ENCODE measurements at places on chromosomes 11 and 22. TPM values are rescaled to one million over a fixed set of nuclear protein-coding genes. Genes with fewer than 3 reads are reported as not detected.

Gene ADM
- total RNA-seq = 14.3 TPM

Gene SYCE3
- not detected for total RNA-seq

Gene CNGA4
- total RNA-seq = not detected

Gene CCDC73
- not detected for total RNA-seq

Gene PKP3
- total RNA-seq = 314 TPM

Gene C22orf15
- total RNA-seq = not detected

Data from esophagus squamous epithelium (tissue), 5 donors.